ENCODE measurements at places on chromosomes 11 and 22.

DNA sequence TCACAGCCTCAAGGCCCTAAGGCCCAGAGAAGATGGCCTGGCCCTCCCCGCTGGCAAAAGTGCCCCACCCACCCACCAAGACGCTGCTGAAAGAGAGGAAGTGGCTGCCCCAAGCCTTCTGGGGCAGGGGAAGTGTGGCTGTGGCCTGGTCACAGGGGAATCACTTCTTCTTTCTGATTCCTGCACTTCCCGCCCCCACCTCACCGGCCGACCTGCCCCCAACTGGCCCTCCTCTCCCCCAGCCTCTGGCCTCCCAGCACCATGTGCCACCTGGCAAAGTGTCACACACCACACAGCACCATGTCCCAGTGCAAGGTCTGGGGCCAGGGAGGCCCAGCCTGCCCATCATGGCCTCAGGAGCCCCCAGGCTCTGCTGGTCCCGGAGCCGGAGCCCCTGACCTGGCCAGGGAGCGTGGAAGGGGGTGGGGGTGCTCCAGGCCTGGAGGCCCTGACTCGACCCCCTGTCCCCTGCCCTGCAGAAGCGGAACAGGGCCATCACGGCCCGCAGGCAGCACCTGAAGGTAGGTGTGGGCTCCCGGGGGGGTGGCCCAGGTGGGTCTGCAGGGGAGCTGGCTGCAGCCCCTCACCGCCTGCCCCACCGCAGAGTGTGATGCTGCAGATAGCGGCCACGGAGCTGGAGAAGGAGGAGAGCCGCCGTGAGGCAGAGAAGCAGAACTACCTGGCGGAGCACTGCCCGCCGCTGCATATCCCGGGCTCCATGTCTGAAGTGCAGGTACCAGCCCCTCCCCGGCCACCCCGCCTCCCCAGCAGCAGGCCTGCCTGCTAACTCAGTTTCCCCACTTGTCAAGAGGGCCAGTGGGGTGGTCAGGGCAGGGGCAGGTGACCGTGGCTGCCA is 1.4 kb downstream of the TNNI2 start:
- DNase-seq: no peak

DNA sequence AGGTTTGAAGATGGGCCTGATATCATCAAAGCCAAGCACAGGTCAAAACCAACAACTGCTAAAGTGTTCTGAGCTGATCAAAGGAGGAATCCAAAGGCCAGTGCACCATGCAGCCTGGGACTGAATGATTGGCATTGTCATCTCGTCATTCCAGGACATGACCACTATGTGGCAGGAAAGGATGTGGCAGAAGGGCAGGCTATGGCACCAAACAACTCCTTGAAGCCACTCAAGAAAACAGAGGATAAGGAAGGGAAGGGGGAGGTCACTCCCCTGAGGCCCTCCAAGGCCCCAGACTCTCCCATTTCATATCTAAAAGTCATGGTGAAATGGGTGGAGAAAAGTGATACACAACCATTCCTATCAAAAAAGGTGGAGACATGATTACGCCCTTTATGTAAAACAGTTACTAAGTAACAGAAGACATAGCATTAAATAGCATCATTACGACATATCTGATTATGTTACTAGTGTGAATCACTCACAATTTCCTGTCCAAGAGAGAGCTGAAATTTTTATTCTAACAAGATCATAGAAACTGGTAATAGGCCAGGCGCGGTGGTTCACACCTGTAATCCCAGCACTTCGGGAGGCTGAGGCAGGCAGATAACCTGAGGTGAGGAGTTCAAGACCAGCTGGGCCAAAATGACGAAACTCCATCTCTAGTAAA is 49.3 kb downstream of the AHNAK start:
- DNase-seq: no peak

GRCh38 chr11:64223001-64223651 is 2.9 kb downstream of the TRPT1 start:
- DNase-seq: no peak

GRCh38 chr11:11211888-11212287 is 141.2 kb downstream of the CSNK2A3 start:
- no peak for DNase-seq

GRCh38 chr22:48954781-48955311 is 872.8 kb downstream of the BRD1 start:
- no peak for DNase-seq

- DNase-seq: no peak
Measured at GRCh38 chr22:31609716-31610115, 52.3 kb downstream of the PISD start.

DNA sequence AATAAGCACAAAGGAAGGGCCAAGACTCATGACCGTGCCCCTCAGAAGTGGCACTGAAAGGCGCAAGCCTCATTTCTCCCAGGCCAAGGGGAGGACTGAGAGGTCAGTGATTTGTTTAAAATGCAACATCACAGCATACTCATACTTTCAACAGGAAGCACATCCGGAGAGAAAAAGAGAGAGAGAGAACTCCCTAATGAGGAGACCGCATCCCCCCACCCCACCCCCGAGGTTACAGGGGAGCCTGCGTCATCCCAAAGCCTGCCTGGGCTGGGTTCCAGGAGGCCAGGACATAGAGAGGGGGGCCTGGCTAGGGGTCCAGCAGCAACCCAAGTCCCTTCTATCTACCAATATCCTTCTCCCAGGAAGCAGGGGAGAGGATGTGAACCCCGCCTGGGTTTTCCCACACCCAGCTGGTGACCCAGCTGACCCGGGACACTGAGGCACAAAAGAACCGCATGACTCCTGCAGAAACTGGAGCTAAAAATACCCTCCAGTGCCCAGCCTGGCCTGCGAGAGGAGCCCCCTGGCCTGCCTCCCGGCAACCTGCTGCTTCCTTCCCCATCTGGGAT is 3.8 kb downstream of the CSNK1E start:
- no peak for DNase-seq

- no peak for DNase-seq
Measured at GRCh38 chr11:86292912-86293616, 9.0 kb upstream of the HIKESHI start.

GRCh38 chr22:39381009-39381755 is 18.4 kb upstream of the TAB1 start:
- DNase-seq: no peak

DNA sequence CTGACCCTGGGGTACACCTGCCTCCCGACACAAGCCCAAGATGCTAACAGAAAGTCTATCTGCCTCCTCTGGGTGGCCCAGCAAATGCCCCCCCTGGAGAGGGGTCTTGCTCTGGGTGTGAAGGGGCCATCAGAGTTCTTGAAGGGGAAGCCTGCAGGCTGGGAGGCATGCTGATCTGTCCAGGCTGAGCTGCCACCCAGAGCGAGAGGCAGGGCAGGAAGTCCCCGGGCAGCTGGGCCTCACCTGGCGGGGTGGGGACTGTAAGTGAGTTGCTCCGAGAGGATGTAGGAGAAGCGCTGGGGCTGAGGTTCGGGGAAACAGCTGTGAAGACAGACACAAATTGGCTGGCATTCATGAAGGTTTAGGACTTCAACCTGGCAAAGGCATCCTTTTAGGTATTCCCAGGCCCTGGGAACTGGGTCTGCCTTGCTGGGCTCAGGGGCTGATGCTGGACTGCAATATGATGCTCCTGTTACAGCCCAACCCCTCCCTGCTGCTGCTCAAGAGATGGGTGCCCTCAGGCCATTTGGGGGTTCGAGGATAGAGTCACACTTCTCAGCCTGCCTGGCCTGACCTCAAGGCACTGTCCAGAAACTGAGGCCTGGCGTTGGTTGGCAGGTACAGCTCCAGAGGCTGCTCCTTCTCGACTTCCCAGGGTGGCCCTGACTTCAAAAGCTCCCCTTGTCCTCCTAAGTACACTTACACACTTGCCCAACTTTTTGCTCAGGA is 60.2 kb upstream of the LYVE1 start:
- DNase-seq: no peak
